Stimulated activated naive CD4-positive, alpha-beta T cell treated with Interleukin-2 at 50 U/mL for 16 hours (primary cell): ENCODE measurements at places on chromosomes 5 and 9.

- no peak for DNase-seq
Observed at GRCh38 chr9:9215050-9215449, 1397.8 kb downstream of the PTPRD start.

- DNase-seq = no peak
Observed at GRCh38 chr5:61333954-61334867, 2.2 kb downstream of the ZSWIM6 start.

- DNase-seq = no peak
Observed at GRCh38 chr5:83069096-83069799, 7.9 kb downstream of the TMEM167A start.

DNA sequence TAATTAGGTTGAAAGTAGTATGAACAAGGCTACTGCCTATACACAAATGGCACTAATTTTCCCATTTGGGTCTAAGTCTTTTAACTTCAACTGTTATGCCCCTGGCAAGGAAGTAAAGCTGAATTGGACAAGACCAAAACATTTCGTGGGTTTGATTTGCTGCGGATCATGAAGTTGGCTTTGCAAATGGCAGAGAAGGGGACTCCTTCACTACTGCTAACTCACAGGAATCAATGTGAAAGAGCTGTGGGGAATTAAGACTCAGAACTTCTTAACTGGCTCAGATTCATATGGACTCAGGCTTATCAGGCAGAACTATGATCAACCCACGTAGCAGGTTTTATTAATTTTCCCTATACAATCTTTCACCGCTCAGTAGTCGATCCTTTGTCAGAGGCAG is 73.8 kb upstream of the IFNE start:
- DNase-seq = no peak

GRCh38 chr9:90801241-90801972 is at the start of gene SYK:
SYK (plus strand) TSS chr9:90801819; CDS start chr9:90843899, 42,080 bp downstream.
- DNase-seq = no peak

GRCh38 chr5:54177058-54177457 is 133.3 kb downstream of the ARL15 start:
- DNase-seq = no peak

DNA sequence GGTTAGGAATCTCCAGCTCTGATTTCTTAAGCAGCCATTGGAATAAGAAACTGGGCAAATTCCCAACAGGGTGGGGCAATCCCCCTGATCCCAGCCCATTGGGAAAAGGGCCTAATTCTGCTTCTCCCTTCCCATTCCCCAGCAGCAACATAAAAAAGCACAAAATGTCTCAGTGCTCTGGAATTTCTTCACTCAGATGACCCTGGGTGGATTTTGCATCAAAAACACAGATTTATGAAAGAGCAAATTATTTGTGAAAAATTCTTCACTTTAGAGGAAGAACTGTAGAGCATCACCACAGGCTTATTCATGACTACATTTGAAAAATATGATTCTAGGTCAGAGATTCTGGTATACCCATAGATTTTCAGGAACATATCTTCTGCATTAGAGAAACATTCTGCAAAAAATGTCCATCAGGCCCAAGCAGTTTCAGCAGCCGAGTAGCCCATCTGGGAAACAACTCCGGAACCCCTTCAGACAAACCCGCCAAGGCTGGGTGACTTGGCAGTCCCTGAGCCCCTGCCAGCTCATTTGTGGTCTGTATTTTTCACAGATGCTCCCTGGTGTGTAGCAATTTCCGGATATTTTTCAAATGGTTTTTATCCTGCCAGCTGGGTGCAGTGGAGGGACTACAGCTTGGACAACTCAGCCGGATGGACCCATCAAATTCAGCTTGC is 102.1 kb upstream of the RANBP3L start:
- no peak for DNase-seq

- DNase-seq = no peak
Observed at GRCh38 chr5:93225748-93226147, 355.3 kb downstream of the NR2F1-AS1 start.

DNA sequence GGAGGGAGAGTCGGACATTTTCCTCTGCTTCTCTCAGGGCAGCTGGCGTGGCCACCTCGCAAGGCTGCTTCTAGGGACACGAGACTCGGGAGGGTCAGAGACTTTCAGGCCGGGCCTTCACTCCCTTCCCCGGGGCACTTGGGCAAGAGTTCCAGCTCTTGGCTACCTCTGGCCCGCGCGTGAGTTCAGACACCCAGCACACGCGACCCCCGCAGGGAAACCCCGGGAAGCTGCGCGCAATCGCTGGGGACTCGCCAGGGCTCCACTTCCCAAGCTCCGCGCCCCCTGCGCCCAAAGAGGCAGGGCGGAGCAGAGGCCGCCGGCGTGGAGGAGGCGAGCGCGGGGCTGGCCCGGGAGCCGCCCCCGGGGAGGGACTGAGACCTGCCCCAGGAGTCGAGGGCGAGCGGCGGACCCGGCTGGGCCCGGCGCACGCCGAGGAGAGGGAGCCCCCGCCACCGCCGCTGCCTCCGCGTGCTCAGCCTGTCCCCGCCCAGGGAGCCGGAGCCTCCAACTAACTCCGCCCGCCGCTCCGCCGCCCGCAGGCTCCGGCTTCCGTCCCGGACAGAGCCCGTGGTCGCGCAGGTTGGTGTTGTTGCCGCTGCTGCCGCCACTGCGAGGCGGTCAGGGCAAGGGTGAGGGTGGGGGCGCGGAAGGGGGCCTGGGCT is at the start of gene PAM:
Gene PAM (plus strand): TSS at position 539 of the 665 bp plus-strand sequence. CDS start 110,891 bp downstream, outside the sequence.
- DNase-seq = peak; percentile 78

- no peak for DNase-seq
Observed at GRCh38 chr5:73030531-73030930, 74.7 kb downstream of the FCHO2 start.

- no peak for DNase-seq
Observed at GRCh38 chr5:112329419-112330090, 89.5 kb downstream of the EPB41L4A start.

- no peak for DNase-seq
Observed at GRCh38 chr9:25284365-25284764, 393.9 kb downstream of the TUSC1 start.

DNA sequence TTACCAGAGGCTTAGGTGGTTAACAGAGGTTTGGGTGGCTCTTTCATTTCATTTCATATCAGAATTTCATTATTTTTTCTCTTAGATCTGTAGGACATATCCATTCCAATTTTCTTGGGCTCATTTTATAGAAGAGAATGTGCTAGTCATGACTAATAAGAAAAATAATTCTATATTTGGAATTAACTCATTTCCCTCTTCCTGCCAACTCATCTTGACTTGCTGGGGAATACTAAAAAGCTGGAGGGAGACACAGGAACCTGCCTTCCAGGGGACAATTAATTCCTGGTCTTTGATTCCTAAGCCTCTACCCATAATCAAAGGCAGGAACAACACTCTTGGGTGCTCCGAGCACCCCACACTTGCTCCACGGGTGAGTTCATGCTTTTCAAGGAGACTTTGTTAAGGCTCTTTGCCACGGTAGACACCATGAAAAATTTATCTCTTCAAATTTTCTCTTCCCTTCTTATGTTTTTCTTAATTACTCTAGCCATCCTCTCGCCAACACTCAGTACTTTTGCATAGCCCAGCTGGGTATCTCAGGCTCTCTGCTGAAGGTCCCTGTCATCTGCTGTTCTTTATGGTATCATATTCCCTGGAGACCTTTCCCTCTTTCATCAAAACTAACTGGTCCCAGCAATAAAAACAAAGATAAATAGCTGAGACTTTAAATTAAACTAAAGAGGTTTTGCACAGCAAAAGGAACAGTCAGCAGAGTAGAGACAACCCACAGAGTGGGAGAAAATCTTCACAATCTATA is 273.9 kb downstream of the NPR3 start:
- DNase-seq = no peak

- no peak for DNase-seq
Observed at GRCh38 chr5:89372176-89372575, 489.2 kb upstream of the MEF2C start.

- DNase-seq = no peak
Observed at GRCh38 chr9:121709798-121710197, 58.4 kb downstream of the DAB2IP start.

DNA sequence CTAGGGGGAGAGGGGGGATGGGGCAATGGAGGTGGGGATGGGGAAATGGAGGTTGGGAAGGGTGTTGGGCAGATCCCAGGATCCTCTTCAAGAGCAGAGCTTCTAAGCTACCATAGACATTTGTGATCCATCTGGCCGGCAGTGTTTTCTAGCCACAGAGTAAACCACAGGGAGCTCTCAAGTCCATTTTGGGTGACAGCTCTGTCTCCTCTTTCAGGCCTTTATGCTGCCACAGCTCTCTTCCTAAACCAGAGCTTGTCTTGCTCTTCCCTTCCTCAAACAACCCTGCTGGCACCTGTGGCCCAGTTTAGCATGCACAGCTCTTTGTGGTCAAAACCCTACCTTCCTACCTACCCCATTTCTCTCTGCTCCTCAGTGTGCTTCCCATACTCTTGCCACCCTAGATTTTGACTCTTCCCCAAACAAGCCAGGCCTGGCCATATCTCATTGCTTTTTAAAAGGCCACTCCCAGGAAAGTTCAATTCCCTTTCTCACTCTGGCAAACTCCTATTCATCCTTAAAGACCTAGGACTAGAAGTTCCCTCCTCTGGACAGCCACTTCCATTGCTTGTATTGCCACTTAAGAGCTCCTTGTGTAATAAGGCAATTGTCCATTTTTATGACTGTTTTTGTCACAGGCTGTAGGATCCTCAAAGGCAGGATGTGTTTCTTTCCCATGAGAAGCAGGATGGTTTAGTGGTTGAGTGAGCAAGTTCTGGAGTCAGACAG is 84.3 kb upstream of the PANK3 start:
- no peak for DNase-seq

DNA sequence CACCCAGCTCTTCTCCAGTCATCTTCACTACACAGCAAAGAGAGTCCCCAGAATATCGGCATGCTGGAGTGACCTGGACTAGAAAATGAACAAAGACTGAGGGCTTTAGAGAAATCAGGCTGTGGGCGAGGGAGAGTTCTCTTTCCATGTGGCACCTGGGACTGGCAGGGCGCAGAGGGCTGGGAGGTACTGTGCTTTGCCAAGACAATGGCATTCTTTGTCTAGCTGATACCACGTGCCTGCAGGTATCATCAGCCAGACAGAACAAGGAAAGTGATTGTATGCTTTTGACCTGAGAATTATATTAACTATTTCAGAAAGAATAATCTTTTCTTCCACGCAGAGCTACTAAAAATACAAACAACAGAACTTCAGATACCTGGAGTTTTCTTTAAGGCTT is 30.5 kb downstream of the DDX31 start:
- DNase-seq = no peak

DNA sequence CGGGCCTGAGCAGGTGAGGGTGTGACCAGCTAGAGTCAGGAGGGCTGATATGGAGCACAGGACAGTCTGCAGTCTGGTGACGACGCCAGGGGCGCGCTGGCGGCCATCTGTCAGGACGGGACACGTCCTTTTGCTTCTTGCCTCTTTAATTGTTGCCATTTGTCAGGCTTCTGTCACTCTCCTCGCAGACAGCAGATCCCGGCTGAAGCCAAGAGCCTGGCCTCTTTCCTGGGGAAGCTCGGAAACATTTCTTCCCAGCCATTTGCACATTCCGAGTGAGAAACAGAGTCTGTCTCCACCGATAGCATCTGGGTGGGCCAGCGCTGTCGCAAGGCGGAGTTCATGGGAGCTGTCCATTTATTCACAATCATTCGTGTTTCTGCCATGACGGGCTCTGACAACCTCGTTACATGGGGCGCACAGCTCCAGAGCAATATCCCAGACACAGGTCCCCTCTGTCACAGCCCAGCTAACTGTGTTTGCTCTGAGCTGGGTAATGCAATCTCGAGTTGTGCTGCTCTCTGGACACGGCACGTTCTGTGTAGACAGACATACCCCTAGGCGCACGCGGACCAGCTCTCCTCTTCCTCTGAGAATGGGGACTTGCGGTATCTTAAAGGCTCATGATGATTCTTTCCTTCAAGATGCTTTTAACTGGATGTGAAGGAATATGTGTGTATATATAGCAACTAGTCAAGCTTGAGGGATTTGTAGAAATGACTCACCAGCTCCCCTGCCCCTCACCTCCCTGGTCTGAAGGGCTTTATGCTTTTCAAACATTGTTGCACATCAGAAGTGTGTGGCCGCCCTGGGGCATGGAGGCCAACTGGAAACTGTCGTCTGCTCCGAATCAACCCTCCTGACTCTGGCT is 105.3 kb upstream of the FCN2 start:
- DNase-seq = no peak

DNA sequence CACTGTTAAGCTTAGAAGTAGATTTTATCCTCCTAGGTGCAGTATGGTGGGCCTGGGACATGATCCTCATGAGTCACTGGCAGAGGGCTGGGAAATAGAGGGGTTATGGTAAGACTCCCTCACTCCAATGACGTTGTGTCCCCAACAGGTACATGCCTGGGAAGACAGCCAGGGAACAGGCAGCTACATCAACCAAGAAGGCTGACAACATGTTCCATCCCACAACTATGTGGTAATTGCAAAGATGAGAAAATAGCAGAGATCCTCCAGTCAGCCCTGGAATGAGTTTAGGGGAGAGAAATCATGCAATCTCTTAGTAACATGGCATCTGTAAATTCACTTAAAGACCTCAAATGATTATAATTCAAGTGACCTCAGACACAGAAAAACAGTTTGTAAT is 114.4 kb upstream of the LIFR start:
- no peak for DNase-seq

DNA sequence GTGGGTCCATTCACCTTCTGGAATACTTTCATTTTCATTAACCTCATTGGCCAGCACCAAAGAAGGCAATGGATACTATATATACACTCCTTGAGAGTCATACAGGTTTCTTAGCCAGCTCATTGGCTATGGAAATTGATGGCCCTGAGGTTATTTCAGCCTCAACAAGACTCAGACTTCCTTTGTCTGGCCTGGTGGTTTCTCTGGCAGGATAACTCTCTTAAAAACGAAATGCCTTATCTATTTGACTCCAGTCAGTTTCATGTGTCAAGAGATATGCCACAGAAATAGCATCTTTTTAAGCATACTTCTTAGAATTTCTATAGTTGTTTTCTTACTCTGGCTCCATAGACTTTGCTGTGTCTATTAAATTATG is 28.9 kb downstream of the CDH9 start:
- DNase-seq = no peak

- peak; percentile 55 for DNase-seq
Observed at GRCh38 chr9:130461218-130461630, 16.5 kb downstream of the ASS1 start.
